DMS79 treated with DMSO at 0.1 percent for 48 hours (cell line): ENCODE measurements at places on chromosomes 12 and 14.

DNA sequence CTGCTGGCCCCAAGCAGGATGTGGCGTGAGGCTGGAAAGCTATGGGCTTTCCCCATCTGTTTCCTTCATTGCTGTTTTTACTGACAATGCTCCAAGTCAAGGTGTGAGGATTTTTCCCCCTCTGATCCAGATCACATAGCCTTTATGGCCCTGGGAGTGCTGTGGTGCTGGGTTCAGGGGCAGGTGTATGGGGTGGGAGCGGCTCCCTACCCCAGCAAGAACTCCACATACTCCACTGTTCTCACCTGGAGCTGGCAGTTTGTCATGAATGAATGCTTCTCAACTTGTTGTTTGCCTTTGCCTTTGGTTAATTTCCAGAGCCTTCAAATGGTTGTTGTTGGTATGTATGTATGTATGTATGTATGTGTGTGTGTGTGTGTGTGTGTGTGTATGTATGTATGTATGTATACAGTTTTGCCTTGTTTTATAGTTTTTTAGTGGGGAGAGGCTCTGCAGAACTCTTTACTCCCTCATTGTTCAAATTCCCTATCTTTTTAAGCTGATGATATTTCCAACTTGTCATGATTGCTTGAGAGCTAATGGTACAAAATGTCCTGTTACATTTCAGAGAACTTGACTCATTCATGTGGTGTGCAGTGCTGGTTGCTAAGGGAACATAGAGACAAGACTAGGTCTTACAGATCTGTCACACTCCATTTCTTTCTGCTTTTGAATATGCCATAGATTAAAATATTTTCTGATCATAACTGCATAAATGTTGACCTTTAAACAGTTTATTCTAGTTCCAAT, 36.6 kb upstream of the ASPG start:
- peak; percentile 72 for DNase-seq

DNA sequence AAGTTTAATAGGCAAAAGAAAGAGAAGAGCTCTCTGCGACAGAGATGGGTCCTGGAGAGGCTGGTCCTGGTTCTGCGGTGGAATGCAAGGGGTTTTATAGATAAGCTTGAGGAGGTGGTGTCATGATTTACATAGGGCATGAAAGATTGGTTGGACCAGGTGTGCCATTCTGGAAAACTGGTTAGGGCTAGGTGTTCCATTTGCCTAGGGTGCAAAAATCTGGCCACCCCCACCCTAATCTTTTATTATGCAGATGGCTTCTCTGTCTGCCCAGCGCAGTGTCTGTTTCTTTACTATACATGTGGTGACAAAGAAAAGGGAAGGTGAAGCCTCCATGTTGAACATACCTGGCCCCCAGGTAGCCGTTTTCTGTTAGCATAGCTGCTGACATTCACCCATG, 65.4 kb downstream of the ERC1 start:
- no peak for DNase-seq

- DNase-seq = no peak
Measured at GRCh38 chr12:96431067-96431466, 30.8 kb upstream of the CDK17 start.

- DNase-seq = no peak
Measured at GRCh38 chr14:38367922-38368321, 112.0 kb upstream of the CLEC14A start.

DNA sequence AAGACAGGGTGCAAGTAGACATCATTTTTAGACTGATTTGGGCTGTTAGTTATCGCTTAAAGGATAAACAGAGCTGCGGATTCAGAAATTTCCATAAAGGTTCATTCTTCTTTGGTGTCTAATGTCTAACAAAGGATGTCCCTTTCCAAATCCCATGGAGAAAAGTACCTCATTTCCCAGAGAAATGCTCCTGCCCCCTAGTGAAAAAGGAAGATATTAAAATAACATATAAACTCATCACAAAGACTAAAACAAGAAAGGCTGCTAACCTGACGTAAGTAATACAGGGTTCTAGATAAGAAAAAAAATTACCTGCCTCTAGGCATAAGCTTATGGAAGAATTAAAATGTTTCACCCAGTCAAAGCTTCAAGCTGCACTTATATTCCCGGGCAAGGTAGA, 22.8 kb downstream of the ARMH4 start:
- no peak for DNase-seq

DNA sequence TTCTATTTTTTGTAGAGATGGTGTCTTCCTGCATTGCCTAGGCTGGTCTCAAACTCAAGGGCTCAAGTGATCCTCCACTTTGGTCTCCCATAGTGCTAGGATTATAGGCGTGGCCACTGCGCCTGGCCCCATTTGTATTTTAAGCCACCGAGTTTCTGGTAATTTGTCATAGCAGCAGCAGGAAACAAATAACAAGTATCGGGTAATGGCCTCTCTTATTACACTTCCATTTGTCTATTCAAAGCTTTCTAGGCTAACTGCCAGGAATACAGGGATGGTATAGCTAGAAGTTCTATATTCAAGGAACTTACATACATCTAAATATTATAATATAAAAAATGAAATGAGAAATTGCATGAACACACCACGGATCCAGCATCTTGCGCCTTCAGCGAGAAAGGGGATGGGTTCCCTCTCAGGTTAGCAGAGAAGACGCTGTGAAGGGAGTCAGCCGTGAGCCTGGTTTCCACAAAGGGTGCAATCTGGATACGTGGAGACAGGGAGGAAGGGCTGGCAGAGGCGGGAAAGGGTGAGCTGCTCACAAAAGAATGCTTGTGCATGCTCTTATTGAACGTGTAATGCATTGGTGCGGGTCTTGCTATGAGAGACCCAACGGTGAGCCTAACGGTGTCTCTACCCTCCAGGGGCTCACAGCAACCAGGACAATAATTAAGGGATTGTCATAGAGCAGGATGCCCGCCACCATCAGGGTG, 9.5 kb downstream of the BDKRB1 start:
- peak; percentile 64 for DNase-seq

DNA sequence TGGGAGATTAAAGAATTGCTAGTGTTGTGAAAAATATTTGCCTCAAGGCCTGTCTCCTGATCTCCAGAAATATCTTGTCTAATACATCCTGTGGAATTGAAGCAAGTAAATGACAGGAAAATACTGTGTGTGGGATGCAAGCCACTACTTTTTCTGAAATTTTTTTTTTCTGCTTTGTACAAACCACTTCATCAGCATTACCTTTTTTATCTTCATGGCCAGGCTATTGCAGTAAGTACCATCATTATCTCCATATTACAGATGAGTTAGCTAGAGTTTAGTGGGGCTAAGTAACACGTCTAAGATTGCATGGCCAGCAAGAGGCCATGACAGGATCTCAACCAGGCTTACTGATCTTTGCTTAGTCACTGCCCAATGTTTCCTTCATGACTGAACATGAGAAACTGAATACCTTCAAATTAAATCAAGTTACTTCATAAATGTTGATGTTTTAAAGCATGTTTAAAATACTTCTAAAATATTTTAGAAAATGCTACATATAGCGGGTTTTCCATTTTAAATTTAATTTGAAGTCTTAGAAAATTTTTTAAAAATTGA, 273.7 kb downstream of the SLC6A15 start:
- no peak for DNase-seq

- no peak for DNase-seq
Measured at GRCh38 chr12:121725423-121725822, 12.9 kb downstream of the TMEM120B start.

- DNase-seq = no peak
Measured at GRCh38 chr14:59281609-59282377, 93.3 kb downstream of the DAAM1 start.
